ENCODE measurements at places on chromosomes 7 and 10.

GRCh38 chr10:92999191-92999590 lies 61.4 kb upstream of the CYP26C1 start:
- DNase-seq: no peak

- no peak for DNase-seq
Measured at GRCh38 chr7:155836216-155837125, 24.2 kb upstream of the SHH start.

DNA sequence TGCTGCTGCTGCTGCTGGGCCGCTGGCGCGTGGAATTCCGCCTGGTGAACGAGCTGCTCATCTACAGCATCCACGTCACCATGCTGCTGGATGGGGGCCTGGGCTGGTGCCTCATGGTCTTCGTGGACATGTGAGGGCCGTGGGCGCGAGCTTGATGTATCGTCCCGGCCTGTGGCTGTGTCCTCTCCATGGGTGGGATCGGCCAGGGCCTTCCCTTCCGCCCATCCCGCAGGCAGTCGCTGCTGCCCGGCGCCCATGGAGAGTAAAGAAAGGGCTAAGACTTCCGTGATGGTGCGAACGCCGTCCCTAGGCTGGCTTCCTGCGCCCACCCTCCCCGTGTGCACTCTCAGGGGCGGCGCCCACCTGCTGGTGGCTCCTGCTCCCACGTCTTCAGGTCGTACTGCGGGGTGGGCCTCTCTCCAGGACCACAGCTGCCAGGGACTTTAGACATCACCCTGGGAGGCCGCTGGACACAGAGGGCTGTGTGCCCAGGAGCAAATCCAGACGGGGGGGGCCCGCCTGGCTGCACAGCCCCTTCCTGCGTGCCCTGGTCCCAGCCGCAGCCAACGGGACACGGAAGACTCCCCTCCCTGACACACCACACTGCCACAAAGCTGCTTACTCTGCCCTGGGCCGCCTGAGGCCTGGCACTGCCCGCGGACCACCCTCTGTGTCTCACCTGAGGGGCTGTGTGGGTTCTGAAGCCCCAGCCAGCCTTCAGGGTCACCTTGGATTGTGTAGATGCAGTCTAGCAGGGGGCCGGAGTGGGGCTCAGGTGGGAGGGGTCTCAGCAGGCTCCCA lies 167.5 kb downstream of the SEPTIN7 start:
- DNase-seq: no peak

DNA sequence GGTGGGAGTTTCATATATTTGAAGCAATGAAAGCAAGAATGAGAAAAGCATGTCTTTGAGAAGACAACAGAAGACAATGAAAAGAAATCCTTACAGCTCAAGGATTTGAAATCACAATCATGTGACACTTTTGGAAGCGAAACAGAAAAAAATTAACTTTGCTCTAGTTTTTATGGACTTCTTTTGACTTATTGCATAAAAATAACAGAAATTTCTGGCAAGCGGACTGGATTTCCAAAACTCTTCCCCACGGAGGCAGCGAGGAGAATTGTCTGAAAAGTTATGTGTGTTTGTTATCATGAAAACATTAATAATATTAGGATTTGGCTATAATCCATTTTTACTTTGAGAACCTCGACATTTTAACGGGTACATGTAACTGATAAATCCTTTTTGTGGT lies 223.3 kb downstream of the LRMDA start:
- DNase-seq: no peak

DNA sequence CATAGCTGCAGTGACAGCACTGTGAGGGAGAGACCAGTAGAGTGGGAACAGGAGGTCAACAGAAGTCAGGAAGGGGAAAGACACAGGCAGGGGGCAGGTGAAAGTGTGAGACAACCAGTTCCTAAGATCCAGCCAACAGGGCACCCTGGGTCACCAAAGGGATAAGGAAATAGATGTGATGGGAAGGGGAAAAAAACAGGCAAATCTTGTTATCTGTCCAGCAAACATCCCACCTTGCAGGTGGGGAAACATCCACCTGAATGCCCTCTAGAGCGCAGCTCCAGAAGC lies 42.5 kb downstream of the DPCD start:
- no peak for DNase-seq

GRCh38 chr7:40288827-40289226 lies 154.0 kb downstream of the SUGCT start:
- DNase-seq: no peak

GRCh38 chr7:91424371-91424770 lies 160.1 kb downstream of the FZD1 start:
- DNase-seq: no peak

DNA sequence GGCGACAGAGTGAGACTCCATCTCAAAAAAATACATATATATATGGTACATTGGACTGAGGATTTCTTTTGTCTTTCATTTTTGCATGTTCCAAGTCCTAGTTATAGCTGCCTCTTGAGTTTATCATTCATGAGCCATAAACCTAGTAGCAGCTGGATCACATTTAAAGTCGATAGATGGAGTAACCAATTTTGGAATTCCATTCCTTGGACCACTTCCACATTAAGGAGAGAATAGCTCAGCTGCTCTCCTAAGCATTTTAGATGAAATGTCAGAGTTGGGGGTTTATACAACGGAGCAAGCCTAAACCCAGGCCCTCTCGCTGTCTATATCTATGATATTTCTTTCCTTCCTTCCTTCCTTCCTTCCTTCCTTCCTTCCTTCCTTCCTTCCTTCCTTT lies 141.2 kb downstream of the LYZL1 start:
- no peak for DNase-seq

- no peak for DNase-seq
Measured at GRCh38 chr7:86785641-86786040, 141.9 kb downstream of the GRM3 start.

GRCh38 chr10:128056303-128057050 lies 69.7 kb downstream of the MKI67 start:
- no peak for DNase-seq

DNA sequence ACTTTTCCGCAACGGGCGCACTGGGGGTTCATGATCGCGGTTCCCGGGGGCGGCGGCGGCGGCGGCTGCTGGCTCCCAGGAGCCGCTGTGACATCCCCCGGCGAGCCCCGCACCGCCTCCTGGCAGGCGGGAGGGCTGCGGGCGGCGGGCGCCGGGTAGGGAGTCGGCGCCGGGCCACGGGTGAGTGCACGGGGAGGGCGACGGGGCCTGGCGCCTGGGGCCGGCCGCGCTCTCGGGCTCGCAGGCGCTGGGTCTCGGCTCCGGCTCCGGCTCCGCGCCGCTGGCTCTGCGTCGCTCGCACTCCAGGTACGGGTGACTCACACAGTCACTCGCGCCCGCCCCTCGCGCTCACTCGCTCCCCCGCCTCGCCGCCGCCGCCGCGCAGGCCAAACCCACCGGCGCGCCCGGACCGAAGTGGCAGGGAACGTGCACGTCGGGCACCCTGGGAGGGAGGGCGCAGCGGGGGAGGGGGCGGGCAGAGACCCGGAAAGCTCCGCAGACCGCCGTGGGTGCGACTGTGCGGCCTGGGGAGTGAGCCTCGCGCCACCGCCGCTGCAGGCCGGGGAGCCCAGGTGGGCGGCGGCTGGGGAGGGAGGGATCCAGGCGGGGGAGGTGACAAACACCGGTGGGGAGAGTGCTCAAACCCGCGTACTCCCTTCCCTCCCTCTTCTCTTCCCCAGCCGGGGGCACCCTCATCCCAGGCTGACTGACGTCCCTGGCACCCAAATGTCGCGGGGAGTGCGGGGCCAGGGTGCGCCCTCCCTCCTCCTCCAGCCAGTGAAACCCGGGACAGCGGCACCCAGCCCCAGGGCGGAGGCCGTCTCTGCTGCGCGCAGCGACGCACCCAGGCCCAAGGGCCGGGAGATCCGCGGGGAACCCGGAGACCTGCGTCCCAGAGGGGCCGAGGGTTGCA lies 276.9 kb upstream of the NEBL start:
- DNase-seq: no peak

GRCh38 chr7:121313793-121314676 lies 14.8 kb upstream of the WNT16 start:
- DNase-seq: no peak

GRCh38 chr10:8214587-8214986 lies 160.1 kb downstream of the GATA3 start:
- DNase-seq: no peak

DNA sequence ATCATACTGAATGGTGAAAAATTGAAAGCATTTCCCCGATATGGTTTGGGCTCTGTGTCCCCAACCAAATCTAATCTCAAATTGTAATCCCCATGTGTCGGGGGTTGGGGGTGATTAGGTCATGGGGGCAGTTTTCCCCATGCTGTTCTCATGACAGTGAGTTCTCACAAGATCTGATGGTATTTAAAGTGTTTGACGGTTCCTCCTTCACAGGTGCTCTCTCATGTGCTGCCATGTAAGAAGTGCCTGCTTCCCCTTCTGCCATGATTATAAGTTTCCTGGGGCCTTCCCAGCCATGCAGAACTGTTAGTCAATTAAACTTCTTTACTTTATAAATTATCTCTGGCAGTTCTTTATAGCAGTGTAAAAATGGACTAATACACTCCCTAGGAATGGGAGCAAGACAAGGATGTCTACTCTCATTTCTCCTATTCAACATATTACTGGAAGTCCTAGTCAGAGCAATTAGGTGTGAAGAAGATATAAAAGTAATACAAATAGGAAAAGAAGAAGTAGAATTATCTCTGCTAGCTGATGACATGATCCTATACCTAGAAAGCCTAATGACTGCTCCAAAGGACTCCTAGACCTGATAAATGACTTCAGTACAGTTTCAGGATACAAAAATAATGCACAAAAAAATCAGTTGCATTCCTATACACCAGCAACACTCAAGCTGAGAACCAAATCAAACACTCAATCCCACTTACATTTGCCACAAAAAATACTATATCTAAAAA lies 260.6 kb downstream of the RNLS start:
- DNase-seq: no peak

DNA sequence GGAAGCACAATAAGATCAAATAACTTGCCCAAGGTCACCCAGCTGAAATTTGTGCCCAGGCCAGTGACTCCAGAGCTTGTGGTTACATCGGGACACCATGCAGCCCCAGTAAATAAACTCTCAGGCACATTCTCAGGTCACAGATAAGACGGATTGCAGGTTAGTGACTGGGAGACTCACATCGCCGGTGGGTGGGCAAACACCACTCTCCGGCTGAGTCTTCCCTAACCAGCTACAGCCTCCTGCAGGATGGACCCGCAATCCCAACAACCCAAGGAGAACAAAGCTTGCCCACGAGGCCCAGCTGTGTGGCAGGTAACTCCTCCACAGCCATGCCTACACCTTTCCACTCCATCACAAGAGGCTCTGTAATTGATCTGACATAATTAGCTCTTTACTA lies 81.7 kb upstream of the EFCAB10 start:
- DNase-seq: no peak

DNA sequence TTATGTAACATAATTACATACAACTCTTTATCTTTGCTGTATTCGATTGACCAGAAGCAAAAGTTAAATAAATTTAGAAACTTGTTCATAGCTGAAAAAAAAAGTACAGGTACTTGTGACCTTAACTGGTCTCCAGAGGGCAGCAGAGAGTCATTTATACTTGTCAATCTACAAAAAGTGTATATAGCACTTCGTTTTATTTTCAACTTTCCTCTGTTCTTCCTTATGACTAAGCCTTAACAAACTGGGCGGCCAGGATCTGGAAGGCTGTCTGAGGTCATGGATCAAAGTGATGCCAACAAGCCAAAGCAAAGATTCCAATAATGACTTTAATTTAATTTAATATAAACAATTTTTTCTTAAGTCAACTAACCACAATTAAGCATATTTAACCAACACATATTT lies 29.8 kb downstream of the C10orf67 start:
- peak; percentile 49 for DNase-seq

DNA sequence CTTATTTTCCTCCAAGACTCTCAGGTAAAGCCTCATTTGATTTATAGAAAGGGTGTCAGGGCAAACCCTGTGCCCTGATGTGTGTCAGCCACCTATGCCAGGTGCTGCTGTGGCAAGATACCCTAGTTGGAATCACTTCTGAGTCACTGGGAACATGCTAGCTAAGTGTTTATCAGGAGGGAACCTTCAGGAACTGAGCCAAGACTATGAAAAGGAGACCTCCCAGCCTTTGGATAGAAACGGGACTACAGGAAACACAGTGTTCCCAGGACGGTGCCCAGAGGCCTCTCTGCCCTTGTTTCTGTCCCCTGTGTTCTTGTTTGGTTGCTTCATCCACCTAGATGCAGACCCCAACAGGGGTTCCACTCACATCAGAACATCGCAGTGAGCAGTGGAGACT lies 28.5 kb downstream of the CNNM1 start:
- no peak for DNase-seq

GRCh38 chr10:11045995-11046775 lies 28.5 kb downstream of the CELF2 start:
- no peak for DNase-seq

DNA sequence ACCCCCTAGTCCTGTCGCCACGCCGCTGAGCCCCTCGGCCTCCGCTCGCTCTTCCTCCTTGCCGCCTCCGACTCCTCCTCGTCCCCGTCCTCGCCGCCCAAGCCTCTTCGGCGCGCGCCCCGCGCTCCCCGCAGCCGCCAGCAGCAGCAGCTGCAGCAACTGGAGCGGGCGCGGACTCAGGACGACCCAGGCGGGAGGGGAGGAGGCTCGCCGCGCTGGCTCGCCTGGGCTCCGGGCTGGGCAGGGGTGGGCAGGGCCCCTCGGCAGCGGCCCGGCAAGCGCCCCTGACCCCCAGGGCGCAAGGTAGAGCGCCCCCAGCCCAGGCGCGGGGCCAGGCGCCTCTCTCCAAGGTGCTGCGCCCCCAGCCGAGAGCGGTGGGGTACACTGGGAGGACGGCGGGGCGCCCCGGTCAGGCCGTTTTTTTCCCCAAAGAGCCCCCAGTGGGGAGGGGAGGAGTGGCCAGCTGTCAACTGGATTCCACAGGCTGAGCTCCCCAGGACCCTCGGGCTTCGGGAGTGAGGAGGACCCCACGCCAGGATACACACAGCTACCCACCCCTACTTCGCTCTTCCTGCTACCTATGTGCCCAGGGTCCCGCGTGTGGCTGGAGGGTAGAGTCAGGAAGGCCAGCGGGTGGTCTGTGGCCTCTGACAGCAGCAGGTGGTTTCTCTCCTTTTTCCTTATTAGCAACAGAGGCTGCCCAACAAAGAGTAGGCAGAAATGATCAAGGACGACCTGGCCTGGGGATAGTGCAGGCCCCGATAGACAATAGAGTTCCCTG lies 903 bp upstream of the KCNMA1 start:
- no peak for DNase-seq

DNA sequence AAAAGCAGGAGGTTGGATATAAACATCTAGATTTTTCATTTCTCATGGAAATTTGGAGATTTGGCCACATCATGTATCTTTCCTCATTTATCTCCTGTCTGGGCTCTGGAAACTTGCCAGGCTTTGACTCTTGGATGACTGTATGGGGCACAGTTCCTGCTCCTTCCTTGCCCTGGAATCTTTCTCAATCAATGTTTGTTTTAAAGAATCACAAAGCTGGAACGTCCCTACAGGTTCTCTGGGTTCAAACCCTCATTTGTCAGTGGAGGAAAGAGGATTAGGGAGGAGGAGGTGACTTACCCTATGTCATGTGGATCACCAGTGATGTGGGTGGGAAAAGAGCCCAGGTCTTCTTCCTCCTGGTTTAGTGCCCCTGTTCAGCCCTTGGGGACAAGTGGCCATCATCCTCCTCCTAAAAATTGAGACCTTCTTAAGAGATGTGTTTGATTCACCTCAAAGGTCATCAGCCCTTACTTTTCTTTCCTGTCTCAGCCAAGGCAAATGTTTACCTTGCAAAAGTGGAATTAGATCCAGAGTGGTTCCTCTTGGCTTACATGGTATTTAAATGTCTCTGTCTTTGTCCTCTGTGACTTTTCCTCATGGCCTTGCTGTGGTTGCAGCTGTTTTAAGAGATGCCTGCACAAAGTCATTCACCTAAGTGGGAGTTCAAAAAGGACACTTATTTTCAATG lies 38.8 kb upstream of the PDZD8 start:
- no peak for DNase-seq

GRCh38 chr10:10892290-10892875 lies 125.3 kb upstream of the CELF2 start:
- DNase-seq: no peak

Data from effector memory CD8-positive, alpha-beta T cell (primary cell).